ENCODE measurements at places on chromosomes 6 and 20.

DNA sequence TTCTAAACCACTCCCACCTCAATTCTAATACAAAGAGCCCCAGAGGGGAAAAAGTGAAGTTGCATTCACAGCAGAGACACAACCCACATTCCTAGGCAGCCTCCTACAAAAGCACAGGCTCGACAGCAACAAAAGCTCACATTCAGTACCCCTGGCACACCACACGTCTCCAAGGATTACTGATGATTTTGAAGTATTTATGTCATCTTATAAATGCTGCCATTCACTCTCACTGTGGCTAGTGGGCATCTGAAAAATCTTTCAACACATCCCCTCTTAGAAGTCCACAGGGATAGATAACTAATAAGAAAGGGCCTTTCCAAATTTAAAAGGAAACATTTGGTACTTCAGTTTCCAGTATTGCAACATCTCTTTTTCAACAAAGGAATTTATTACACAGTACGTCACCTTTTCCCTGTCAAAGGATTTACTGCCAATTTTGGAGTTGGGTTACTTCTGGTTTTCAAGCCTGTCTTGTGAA, 146.7 kb downstream of the TASP1 start:
- no peak for DNase-seq

DNA sequence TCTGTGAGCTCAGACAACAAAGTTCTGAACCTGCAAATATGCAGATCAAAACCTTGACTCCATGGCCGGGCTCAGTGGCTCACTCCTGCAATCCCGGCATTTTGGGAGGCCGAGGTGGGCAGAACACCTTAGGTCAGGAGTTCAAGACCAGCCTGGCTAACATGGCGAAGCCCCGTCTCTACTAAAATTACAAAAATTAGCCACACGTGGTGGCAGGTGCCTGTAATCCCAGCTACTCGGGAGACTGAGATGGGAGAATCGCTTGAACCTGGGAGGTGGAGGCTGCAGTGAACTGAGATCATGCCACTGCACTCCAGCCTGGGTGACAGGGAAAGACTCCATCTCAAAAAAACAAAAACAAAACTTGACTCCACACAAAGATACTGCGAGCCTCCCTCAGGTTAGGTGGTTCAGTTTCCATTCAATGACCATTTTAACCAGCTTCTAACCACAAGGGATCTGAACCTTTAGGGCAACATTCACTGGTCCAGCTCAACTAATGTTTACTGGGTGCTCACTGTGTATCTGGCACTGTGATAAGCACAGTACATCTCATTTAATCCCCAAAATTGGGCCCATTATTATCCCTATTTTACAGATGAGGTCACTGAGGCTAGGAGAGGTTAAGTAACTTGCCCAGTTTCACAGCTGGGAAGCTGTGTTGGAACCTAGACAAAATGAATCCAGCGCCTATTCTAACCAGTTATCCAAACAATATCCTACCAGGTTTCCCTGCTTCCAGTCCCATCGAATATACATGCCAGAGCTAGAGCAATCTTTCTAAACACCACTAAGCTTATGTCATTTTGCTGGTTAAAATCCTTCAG, 1.8 kb downstream of the SNRPB start:
- DNase-seq = no peak

DNA sequence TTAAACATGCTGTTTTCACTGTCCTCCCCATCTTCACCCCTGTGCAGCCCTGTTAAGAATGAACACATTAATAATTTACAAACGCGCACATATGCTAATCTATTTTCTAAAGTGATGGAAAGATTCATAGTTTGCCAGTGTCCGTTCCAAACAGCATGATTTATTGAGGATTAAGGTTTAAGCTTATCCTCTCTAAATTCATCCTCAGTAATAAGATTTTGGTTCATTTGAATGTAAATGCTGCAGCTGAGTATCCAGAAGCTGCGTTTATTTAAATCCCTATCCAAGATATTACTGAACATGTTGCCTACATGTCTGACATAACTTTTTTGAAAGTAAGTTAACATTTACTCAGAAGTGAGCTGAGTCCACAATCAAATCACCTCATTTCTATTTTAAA, 42.8 kb upstream of the FAM135A start:
- no peak for DNase-seq

DNA sequence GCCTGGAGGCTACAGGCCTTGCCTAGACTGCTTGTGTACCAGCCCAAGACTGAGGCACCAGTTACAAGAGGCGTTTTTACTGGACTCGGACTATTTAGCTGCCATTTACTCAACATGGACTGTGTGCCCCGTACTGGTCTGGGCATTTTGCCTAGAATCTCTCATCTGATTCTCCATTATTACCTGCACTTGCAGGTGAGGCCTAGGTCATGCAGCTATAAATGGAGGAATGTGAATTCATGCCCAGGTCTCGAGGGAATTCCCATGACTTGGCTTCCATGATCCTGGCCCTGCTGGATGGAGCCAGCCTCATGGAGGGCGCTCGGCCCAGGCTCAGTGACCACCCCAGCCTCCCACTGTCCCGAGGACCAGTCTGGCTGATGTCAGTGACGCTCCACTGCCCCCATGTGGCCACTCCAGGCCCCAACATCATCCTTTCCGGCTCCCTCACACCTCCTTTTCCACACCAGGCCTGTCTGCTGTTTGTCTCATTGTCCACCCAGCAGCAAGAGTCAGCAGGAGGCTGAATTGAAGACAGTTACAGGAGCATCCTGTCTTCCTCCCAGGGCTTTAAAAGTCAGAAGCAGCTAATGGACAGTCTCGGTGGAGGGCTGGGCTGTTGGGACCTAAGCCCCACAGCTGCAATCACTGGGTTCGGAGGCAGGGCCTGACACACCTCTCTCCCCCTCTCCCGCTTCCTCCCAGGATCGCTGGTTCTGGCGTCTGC, 8.7 kb downstream of the MMP24OS start:
- DNase-seq = no peak

- no peak for DNase-seq
Observed at GRCh38 chr6:100464162-100464851, 414 bp downstream of the SIM1 start.

GRCh38 chr20:46505506-46505905, 7.9 kb downstream of the ZNF334 start:
- no peak for DNase-seq

DNA sequence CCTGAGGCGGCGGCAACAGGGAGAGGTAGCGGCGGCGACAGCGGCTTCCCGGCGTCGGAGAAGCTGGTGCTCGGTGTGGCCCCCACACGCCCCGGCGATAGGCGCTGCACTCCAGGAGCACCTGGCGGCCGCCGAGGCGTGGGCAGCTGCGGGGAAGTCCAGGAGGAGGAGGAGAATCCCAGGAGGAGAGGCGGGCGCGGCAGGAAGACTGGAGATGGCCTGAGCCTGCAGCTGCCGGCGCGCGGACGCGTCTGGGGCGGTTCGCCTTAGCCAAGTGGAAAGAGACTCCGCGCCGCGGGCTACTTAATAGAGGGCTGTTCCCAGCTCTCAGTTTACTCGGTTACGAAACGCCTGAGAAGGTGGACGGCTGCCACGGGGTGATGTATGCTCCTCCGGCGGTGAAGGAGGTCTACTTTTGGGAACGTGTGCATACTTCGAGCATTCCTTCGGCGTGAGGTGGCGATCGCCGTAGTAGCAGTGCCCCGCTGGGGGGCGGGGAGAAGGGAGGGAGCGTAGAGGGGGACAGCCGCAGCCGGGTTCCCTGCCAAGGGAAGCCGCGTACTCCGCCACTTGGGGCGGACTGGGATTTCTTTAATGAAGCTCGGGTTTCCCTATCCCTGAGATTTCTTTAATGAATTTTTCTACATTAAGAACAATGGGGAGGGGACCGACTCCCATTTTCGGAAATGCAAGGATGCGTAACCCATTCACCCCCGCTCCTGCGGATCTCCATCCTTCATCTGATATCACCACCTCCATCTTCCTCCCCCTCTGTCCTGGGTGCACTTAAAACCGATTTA, at the start of gene COL12A1:
Gene COL12A1, minus strand, starts transcription at position 278 of the 800 bp plus-strand sequence. CDS start 3,261 bp downstream, outside the sequence.
- no peak for DNase-seq

DNA sequence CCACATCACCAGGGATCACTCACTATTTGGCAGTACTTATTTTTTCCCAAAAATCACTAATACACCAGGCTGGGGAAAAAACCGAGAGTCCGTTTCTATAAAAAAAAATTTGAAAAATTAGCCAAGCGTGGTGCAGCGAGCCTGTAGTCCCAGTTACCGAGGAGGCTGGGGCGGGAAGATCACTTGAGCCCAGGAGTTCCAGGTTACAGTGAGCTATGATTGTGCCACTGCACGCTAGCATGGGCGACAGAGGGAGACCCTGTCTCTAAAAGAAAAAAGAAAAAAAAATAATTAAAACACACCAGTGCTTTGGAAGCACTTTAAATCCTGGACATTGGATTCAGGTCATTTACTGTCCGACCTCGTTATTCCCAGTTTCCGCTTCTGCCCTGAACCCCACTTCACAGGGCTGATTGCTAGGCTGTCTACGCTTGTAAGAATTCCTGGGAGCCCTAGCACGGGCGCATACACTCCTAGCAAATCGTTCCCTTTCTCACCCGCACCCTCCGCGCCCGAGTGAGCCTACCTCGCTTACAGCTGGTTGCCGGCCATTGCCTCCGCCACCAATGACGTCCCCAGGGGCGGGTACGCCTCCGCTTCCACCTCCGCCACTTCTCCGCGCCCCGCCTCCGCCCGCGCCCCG, at the start of gene TPMT:
Gene TPMT, minus strand, starts transcription at position 571 of the 643 bp plus-strand sequence. CDS start 5,950 bp downstream, outside the sequence.
- no peak for DNase-seq

DNA sequence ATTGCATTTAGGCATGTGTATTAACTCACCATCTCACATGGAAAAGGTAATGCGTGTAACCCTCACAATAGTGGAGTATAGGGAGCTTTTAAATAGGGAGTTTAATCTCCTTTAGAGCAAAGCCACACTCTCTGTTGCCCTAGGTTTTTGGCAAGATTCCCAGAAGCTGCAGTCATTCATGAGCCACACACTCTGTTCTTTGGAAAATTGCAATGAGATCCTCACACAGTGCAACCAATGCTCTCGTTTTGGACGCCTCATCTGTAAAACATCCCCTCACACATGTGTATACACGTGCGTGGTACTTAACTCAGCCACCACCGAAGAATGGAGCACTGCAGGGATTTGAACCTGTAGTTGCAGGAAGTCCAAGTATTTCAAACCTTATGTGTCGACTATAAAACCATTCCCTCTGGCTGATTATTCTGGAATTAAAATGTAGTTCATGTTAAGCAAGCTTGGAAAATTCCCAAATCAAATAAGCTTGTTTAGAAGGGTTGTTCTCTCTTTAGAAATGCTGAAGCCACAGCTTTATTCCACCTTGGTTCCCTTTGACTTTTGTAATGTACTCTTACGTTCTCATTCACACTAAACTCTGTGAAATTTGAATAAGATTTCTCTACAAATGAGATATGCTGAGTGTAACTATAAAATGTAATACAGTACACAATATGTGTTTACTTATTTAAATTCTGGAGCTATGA, 489.8 kb upstream of the MANEA start:
- DNase-seq = no peak

- no peak for DNase-seq
Observed at GRCh38 chr20:25273046-25273445, 25.2 kb downstream of the PYGB start.

- no peak for DNase-seq
Observed at GRCh38 chr6:119739769-119740168, 390.2 kb upstream of the MAN1A1 start.

DNA sequence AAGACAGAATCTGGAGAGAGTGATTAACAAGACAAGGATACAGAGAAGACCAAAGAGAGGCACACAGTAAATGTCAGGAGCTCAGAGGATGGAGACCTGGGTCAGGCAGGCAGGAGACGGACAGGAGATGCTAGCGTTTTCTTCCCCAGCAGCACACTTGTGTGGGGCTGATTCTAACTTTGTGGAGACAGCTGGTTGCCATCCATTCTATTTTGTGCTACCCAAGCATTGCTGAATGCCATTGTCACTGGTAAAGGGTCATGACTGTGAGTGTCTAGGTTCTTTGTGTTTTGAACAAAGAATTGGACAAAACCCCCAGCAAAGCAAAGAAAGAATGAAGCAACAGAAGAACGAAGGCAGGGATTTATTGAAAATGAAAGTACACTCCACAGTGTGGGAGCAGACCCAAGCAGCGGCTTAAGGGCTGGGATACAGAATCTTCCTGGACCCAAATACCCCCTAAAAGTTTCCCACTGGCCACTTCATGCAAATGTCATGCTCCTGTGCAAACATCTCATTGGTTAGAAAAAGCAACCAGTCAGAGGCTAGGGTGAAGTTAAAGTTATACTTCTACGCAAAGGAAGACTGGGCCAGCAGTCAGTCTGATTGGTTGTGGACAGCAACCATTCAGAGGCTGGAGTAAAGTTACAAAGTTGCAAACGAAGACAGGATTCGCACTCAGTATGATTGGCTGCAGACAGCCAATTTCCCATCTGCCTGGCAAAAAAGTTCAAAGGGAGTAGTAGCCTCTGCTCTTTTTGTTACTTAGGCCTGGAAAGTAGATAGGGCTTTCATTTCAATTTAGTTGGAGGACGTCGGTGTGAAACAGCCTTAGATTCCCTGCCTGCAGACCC, 17.5 kb downstream of the PTK7 start:
- no peak for DNase-seq

DNA sequence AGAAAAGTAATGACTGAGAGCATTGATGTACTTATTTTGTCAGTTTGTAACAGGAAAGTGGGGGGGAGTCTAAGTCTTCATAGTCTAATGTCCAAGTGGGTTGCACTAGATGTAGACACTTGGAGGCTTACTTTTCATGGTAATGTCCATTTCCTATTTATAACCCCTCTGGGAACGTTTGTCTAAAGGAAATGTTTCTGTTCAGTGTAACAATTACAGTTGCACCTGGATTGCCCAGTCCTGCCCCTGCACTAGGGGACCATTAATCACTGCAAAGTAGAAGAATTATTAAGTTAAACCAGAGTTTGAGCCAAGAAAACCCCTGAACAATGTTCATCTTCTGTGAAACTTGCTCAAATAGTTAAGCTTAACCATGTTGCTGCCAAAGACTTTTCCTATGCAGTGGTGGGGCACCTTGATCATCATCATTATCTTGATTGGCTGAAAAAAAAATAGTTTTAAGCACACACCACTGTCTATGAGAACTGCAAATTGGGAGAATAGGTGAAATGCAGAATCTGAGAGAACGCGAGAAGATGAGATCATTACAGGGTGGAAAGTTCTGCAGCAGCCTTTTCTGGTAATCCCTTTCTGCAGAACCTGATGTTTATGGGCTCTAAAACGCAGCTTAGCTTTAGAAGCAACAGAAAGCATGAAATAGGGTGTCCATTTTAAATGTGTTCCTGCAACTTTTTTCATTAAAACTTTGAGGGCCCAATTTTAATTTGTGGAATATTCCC, 106.0 kb downstream of the ZNF217 start:
- no peak for DNase-seq

GRCh38 chr6:2697291-2697690, 53.4 kb downstream of the MYLK4 start:
- DNase-seq = no peak
